ENCODE measurements at places on chromosomes 7 and 10. TPM values are rescaled to one million over a fixed set of nuclear protein-coding genes. Genes with fewer than 3 reads are reported as not detected.
A peak's percentile ranks its signal among the peaks of the same experiment; 100 is the strongest.

The TMEM236 gene
- polyA plus RNA-seq: 0.22 TPM

- DNase-seq: no peak
These were observed 742.0 kb upstream of the IGFBP3 start for GRCh38 chr7:46663025-46663424.

DNA sequence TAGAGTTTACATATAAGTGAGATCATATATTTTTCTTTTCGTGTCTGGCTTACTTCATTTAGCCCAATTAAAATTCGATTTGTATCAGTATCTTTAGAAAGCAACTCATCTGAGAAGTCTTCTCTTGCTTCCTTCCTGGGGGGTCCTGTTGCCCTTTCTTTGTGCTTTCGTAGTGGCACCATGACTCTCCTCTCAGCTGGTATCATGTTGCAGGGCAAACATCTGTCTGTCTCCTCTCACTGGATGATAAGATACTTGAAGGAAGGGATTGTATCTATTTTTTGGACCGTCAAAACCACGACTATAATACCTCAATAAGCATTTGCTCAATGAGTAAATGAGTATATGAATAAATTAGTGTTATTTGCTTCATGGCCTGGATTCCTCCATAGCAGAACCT is 382.5 kb upstream of the SORCS1 start:
- DNase-seq: no peak

DNA sequence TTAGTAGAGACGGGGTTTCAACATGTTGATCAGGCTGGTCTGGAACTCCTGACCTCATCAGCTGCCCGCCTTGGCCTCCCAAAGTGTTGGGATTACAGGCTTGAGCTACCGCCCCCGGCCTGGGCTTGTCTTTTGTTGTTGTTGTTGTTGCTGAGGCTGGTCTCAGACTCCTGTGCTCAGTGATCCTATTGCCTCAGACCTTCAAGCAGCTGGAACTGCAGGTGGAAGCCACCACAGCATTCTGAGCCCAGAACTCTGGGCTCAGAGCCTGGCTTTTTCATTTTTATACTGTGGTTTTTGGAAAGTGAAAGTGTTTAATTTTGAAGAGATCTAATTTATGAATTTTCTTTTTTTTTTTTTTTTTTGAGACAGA is 16.2 kb upstream of the DNAJB6 start:
- DNase-seq: no peak

GRCh38 chr10:24541239-24541753 is 182.4 kb downstream of the ARHGAP21 start:
- no peak for DNase-seq

DNA sequence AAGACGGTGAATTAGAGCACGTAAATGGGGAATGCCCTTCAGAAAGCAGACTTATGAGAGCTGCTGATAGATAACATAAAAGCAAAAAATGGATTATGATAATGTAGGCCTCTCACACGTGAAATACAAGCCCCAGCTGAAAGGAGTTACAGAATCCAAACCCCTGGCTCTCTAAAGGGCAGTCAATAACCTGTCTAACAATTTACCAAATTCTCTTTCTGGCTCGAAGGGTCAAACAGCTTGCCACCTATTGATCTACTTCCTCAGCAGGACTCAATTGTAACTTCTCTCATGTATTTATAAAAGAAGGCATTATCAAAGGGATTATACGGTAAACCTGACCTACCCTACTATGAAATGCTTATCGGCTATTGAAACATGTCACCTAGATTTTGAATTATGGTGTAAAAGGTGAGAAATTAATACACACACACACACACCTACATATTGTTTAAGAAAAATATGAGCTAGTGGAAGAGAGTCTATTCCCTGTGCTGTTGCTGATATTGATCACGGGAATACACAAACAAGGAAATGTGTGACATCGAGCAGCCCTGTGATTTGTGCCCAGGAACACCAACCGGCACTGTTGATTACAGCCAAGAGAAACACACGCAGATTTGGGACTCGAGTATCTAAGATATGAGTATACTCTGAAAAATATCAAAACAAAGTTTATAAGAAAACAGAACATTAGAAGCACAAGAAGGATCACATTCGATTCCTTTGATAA is 135.6 kb upstream of the NEBL start:
- no peak for DNase-seq

GRCh38 chr10:17023386-17024298 is 106.0 kb downstream of the CUBN start:
- no peak for DNase-seq

GRCh38 chr10:46285966-46286620 is 704 bp upstream of the ANTXRL start:
- DNase-seq: peak; percentile 70

DNA sequence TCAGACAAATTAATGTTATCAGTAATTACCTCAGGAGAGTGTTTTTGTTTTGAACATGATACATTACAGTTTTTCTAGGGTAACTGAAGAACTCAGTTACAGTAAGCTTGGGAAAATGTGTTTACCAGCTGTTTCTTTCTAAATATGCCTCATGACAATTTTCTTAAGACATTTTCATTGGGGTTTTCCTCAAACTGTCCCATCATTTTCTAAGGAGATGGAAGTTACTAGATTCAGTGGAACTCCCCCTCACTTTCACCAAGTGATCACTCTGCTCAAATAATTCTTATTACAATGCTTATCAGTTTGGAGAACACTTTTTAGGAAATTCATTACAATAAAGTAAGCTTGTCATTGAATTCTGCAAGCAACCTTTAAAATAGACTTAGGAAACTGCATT is 6.4 kb upstream of the SPAG6 start:
- DNase-seq: no peak

DNA sequence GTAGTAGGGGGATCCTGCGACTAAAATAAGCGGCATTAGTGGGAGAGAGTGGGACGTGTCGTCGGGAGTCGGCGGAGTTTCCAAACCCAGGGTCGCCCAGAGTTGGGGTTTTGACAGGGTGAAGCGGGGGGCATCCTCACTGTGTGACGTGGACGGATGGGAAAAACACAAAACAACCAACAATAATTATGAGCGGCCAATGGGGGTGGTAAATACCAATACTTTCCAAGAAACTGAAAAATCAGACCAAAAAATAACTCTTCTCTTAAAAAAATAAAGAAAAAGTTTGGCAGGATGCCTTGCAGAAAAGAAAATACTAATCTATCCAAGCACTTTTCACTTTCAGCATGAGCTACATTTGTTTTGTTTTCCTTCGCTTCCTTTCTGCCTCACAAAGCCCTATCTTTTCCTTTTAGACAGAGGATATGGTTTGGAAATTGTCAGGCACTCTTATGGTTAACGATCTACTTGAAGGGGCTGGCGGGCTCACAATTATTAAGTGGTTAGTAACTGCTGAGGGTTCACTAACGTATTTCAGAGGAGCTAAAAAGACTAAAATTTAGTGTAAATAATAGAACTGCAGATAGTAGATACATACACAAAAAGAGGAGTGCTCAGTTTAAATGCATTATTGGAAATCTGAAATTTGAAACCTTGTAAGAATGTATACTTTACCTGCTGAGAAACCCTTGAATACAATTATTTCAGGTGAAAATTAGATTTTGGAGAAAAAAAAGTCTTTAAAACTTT is 802 bp upstream of the CDK6 start:
- peak; percentile 75 for DNase-seq

DNA sequence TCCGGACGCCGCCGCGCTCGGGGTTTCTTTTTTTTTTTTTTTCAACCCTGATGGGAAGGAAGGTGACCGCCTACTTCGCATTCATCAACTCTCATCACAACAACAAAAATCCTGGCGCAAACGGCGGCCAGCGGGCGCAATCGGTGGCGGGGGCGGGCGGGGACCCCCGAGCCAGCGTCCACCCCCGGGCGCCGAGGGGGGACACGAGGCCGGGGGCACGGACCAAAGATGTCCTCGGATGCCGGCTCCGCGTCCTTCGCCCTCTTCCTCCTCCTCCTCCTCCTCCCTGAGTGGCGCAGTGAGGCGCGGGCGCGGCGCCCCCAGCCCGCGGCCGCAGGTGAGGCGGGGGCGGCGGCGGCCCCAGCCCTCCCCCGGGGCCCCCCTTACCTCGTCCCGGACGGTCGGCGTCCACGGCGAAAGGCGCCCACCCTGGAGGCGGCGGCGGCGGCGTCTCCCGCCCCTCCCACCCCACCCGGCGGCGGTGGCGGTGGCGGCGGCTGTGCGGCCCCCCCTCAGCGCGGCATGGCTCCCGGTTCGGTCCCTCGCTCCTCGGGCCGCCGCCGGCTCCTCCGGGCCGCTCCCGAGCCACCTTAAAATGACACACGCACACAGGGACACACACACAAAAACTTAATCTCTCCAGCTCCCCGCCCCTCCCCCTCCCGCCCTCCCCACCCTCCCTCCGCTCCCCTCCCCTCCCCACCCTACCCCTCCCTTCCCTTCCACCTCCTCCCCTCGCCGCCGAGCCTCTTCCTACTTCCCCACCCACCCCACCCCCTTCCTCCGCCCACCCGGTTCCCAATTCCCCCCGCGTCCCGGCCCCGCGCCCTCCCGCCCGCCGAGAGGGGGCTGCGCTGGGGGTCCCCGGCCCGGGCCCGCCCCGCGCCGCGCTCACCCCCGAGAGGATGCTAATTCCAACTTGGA is at the start of gene CTBP2:
TSS of gene CTBP2 (minus strand) at position 632 of the 924 bp plus-strand sequence.
- DNase-seq: peak; percentile 87

DNA sequence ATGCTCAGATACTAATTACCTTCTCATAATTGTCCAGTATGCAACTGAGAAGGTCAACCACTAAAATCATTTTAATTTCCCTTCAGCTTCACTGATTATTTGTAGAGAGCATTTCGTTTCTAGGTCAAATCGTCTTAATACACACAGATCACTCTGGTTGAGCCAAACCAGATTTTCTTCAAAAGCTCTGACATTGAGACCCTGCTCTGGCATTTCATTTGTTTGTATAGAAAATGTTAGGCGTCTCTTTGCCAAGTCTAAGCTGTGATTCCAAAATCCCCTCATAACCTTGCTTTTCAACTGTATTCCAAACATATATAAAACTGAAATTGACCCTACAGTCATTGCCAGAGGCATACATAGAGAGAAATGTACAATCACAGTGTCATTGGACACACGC is 520.0 kb downstream of the CNTNAP2 start:
- no peak for DNase-seq

DNA sequence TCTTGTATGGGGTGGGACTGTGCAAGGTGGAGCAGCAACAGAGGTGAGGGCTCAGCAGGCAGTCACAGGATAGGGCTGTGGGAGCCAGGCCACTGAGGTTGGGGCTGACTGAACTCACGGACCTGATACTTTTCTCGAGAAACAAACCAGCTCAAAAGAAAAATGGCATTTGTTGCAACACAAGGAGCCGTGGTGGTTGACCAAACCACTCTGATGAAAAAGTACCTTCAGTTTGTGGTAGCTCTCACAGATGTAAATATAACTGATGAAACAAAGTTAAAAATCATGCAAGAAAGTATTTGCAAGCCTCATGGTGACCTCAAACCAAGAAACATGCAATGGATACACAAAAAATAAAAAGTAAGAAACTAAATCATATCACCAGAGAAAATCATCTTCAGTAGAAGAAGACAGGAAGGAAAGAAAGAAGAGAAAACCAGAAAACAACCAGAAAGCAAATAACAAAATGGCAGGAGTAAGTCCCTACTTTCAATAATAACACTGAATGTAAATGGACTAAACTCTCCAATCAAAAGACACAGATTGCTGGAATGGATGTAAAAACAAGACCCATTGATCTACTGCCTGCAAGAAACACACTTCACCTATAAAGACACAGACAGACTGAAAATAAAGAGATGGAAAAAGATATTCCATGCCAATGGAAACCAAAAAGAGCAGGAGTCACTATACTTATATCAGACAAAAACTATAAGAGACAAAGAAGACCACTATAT is 48.9 kb upstream of the DUSP5 start:
- peak; percentile 24 for DNase-seq

- DNase-seq: no peak
These were observed 58.6 kb upstream of the EFCAB10 start for GRCh38 chr7:105639667-105640493.

DNA sequence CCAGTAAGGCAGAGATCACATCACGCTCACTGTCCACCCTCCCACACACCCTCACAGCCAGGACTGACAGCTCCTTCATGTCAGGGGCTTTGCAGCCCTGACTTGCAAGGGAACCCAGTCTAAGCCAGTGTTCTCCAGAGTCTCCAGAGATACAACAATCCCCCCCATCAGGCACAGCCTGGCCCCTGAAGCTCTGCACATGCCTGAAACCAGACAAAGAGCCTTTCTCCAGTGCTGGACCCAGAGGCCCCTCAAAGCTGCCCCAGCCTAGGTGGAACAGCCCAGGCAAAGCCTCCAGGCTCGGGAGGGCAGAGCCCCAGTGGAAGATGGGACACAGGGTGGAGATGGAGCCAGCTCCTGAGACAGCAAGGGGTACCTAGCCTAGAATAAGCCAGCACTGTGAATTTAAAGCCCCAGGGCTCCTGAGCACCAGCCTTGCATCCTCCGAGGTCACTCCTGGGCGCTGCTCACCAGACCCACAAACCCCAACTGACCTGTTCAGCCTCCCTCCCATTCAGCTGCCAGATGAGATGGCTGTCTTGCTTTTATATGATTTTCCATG is 50.2 kb downstream of the GRID1 start:
- DNase-seq: peak; percentile 40

DNA sequence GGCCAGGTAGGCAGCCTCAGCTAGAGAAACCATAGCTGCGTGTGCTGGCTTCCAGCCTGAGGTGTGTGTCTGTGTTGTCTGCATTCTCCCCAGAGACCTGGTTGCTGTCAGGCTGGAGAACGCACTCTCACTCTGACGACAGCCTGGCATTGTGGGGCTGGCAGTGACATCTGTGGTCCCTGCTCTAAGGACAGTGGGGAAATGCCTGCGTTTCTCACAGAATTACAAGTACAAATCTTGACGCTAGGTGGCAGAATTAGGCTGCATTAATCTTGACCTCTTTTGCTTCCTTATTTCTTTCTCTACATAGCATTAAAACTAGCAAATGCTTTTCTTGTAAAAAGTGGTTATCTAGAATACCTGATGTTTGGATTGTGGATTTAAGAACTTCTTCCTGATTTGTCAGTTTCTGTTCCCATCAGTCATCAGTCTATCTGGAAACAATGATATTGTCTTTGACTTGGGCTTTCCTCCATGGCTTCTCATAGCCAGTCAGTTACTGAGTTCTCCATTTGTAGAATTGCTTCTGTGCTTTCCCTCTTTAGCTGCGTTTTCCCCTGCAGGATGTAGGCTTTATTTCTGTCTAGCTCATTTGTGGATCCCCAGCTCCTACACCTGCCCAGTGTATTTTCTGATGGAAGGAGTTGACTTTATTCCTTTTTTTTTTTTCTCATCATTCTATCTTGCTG is 86.0 kb downstream of the FANK1 start:
- no peak for DNase-seq

The ACHE gene
- 3.1 TPM for polyA plus RNA-seq

The CYCS gene
- polyA plus RNA-seq: 50.0 TPM

DNA sequence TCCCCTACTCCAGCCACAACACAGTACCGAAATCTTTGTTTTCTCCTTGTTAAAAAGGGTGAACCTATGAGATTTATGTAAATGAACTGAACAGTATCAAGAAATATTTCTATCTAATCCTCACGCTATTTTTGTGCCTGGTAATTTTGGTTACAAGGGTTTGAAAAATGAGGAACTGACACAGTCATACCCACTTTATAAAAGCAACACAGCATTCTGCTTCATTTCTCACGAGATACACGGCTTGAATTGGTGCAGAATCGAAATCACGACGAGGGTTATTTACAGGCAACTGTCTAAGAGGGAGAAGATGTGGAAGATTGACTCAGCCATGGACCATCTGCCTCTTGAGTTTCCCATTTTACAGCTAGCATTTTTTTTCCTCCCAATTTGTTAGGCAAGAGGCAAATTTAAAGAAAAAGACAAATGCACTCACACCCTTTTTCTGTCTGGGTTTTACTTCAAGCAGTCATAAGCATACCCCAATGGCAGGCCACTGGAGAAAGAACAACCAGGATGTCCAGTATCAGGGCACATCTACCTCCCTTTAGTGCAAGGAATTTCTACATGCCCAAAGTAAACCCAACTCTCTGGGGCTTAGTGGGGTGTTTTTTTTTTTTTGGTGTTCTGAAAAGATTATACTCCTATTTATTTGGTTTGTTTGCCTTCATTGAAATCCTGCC is 108.1 kb downstream of the ITGB8 start:
- DNase-seq: no peak
